ENCODE measurements at places on chromosomes 11 and 22.
A peak's percentile ranks its signal among the peaks of the same experiment; 100 is the strongest.

- DNase-seq = no peak
These were observed 17.1 kb downstream of the OR2AT4 start for GRCh38 chr11:75079546-75079945.

DNA sequence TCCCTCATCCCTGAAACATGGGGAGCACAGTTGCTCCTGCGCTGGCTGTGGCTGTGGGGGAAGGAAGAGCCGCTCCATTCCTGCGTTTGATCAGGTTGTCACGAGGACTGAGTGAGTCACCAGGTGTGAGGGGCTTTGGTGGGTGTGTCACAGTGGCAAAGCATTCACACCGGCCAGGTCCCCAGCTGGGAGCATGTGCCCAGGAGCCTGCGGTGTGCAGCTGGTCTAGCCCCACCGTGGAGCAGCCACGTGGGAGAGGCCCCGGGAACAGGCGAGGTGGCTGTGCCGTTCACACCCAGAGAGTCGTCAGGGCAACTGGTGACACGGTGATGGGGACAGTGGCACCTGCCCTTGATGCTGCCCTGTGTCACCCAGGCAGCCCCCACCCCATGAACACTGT is 47.6 kb upstream of the PPARA start:
- no peak for DNase-seq

DNA sequence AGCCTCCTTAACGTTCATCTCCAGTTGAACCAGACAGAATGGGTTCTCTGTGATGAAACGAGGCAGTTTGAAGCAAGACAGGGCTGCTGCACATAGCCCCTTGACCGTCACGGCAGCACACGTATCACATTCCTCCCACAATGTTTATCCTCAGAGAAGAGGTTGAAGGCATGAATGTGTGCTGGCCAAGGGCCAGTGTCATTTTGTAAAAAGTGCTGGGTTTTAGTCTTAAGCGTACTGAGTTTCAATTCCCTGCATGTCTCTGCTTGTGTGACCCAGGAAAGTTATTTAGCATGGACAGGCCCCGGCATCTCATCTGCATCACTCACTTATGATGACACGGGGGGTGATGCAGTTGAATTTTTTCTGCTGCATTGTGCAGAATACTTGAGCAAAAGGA is 31.6 kb downstream of the TTC12 start:
- DNase-seq = no peak

DNA sequence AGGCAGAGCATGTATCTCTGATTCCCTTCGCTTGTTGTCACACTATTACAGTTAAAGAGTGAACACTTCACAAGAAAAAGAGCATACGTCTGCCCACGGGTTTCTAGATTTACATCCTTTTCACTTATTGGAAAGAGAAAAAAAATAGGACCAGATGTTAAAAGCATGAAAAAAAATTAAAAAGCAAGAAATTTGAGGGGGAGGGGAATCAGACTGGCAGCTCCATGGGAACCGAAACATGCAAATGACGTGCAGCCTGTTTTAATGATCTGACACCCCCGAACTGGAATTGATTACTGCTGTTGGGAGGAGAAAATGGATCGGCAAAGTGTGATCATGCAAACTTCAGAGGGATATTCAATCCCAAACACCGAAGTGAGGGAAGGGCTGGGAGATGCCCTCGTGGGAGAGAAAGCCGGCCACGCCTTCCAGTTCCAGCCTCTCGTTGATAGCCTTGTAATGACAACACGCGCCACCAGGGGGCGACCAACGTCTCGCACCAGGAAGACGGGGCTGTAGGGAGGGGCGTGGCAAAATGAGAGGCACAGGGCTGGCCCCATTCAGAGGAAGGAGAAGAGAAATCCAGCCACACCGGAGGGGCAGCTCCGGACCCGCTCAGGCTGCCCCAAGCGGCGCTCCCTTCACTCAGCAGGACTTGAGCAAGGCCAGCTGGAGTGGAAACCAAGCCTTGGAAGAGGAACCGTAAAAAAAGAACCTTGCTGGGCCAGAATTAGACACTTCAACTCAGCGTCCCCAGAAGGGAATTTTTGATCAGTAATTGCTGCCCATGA is 53.8 kb upstream of the SYT13 start:
- peak; percentile 95 for DNase-seq

GRCh38 chr22:42695294-42695693 is 25.4 kb downstream of the A4GALT start:
- no peak for DNase-seq

DNA sequence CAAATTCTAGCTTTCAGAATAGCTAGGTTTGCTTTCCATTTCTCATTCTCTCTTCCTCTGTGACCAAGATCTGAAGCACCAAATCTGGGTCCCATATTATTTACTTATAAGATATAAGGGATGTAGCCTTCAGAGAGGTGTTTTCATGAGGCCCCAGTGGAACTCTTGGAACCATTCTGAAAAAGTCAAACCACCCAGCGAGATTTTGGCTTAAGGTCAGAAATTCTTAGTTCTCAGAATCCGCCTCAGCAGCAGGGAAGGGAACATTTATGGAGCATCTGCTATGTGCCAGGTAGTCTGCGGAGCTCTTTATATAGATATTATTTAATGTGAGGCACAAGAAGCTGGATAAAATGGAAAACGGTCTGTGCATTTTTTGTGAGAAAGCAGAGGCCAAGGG is 6.3 kb downstream of the NAV2 start:
- DNase-seq = no peak

- DNase-seq = no peak
These were observed 295.5 kb downstream of the ETS1 start for GRCh38 chr11:128291835-128292234.

GRCh38 chr11:47869544-47870393 is 21.6 kb upstream of the NUP160 start:
- DNase-seq = no peak

GRCh38 chr22:39251762-39252460 is 7.1 kb upstream of the PDGFB start:
- no peak for DNase-seq

GRCh38 chr22:37748659-37749058 is 51.8 kb downstream of the TRIOBP start:
- no peak for DNase-seq

GRCh38 chr22:41334215-41334614 is 32.9 kb downstream of the ZC3H7B start:
- DNase-seq = no peak

GRCh38 chr11:70140711-70141485 is 62.2 kb upstream of the FADD start:
- no peak for DNase-seq

DNA sequence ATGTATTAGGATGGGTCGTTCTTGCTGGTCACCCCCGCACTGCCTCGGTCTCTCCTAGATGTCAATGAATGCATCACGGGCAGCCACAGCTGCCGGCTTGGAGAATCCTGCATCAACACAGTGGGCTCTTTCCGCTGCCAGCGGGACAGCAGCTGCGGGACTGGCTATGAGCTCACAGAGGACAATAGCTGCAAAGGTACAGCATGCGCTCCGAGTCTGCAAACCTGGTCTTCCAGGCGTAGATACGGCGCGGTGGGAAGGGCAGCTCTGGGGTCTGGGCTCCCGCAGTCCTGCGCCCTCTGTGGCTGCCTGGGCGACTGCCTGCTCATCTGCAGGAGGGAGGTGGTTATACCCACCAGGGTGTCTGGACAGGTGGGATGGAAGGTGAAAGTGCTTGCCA is 31.0 kb downstream of the FBLN1 start:
- no peak for DNase-seq

DNA sequence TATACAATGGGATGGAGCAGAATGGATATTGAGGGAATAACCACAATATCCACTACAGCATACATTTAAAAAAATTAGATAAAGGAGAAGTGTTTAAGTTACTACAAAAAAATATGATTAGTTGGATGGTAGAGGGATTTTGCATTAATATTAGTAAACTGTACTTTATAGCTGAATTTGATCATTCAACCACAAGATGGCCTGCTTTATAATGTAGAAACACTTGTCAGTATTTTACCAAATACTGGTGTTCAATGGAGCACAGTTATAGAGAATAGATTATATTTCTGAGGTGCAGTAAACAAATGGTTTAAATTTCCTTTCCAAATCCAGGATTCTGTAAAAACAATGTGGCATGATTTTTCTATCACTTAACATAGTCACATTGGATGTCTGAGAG is 818.8 kb upstream of the CHORDC1 start:
- no peak for DNase-seq

DNA sequence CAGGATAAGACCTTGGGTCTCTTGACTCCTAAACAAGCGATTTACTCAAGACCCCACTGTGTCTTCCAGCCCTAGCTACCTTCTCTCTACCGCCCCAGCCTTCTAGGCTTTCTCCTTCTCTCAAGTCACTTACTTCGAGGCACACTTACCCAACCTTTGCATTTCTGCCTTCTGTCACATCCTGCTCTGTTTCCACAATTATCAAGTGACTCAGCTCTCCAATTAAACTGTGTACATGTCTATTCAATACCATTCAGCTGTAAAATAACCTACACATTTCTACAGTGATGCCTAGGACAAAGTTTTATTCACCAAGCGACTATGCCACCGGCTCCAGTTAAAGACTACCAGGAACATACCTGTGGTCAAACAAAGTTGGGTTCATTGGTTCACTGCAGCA is 69.0 kb downstream of the LARGE1 start:
- no peak for DNase-seq

DNA sequence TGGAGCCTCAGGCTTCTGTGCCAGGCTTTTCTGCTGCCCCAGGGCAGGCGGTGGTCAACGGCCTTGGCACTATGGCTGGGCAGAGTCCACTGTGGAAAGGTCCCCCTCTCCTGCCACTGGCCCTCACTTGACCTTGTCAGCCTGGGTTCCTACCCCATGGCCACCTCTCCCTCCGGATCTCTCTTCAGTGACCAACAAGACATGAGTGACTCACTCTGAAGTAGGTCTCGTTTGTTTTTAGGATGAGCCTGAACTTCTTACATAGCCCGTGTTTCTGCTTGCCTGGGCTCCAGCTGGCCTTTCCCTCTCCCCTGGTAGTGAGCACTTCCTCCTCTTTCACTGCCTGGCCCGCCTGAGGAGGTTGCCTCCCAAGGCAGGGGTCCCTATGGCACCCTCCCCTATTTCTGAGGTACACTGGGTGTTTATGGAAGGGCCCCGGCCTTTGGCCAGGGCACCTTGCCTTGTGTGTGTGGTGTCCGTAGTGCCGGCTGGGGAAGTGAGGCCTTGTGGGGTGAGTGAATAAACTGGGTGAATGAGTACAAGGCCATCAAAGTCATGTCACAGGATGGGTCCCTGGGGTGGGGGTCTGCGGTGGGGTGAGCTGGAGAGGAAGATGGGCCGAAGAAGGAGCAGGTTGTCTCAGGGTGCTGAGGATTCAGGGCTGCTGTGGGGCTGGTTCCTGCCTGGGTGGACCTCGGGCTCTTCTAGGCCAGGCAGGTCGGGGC is 5.0 kb downstream of the SHANK3 start:
- no peak for DNase-seq

DNA sequence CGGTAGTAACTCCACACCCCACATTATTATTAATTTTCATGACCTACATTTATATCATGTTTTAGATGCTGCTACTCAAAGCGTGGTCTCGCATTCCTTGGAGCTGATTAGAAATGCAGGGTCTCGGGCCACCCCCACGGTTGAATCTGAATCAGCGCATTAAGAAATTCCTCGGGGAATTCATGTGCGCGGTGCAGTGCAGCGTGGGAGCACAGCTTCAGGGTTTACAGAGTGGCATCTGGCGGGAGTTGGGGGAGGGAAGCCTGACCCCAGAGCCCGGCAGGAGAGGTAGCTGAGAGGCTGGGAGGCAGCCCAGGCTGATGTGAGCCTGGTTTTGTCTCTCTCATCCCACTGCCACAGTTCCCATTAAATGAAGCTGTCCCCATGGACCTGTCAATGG is 48.1 kb upstream of the DAGLA start:
- DNase-seq = no peak

GRCh38 chr11:4125141-4125540 is 30.5 kb downstream of the RRM1 start:
- DNase-seq = no peak

DNA sequence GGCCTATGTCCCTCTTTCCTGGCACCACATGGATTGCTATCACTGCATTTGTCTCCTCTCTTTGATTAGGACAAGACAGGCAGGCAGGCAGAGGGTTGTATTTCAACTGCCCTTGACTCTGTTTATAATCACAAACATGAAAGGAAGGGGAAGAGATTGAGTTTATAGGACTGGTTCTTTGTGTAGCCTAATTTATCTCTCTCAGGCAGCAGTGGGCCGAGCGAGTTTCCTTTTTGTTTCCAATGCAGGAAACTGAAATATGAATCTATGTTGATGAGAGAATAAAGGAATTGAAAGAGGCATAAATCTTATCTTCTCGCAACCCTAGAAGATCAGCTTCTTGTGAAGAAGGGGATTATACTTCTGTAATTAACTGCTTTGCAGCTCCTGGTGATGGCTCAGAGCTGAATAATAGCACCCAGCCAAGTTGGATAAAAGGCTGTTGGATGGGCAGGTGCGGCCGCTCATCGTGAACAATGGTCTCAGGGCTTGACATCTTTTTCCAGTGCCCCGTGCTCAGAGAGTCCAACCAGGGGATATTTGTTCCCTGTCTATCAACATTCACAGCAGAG is 80.6 kb upstream of the SYT13 start:
- DNase-seq = no peak

- DNase-seq = no peak
These were observed 9.8 kb upstream of the TBX1 start for GRCh38 chr22:19750507-19751490.

DNA sequence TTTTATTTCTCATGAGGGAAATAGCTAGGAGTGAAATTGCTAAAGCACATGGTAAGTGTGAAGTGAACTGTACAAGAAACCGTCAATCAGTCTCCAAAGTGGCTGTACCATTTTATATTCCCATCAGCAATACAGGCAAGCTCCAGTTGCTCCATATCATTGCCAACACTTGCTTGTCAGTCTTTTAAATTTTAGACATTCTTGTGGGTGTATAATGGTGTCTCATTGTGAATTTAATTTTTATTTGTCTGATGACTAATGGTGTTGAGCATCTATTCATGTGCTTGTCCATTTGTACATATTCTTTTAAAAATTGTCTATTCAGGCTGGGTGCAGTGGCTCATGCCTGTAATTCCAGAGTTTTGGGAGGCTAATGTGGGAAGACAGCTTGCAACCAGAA is 34.1 kb upstream of the SMCO4 start:
- DNase-seq = no peak

- DNase-seq = no peak
These were observed 129.5 kb downstream of the MICAL2 start for GRCh38 chr11:12239804-12240371.

DNA sequence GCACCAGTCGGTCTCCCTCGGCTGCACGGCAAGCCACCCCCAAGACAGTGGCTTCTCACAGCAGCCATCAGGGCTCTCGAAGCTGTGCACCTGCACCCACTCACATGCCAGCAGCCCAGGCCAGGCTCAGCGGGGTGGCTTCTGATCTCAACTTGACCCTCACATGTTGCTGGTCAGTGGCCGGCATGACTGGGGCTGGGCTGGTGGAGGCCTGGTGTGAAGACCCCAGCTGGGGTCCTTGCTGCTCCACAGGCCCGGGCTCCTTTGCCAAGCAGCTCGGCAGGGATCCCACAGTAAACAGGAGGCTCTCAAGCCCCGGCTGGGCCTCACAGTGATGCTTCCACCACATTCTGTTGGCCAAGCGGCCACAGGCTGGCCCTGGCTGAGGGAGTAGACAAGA is 128.2 kb downstream of the BRD1 start:
- DNase-seq = no peak
